ENCODE measurements at places on chromosomes 7 and 10.

DNA sequence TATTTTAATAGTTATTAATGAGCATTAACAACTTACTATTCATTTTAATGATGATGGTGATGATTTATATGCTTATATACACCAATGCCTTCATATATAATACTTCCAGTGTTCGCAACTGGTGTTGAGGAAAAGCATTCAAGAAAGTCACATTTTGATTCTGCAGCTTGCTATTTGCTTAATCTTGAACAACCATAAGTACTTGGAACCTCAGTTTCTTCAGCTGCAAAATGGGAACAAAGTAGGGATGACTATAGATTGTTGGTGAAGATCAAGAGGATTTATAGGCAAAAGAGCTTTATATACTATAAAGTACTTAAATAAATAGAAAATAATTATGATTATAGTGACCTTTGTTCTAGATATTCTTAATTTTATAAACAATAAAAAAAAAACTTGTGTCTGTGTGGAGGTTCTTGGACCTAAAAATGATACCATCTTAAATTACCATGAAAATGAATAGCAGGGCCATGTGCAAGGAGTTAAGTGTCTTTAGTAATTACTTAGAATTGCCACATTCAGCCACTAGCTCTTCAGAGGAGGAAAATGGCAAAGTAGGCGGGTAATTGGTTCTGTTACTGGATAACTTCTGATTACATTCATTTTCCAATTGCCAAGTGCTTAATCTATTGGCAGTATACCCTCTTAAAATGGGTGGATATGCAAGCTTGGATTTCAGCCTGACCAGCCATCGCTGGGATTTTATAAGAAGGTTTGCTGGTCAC, 4.5 kb downstream of the ARID5B start:
- no peak for DNase-seq

DNA sequence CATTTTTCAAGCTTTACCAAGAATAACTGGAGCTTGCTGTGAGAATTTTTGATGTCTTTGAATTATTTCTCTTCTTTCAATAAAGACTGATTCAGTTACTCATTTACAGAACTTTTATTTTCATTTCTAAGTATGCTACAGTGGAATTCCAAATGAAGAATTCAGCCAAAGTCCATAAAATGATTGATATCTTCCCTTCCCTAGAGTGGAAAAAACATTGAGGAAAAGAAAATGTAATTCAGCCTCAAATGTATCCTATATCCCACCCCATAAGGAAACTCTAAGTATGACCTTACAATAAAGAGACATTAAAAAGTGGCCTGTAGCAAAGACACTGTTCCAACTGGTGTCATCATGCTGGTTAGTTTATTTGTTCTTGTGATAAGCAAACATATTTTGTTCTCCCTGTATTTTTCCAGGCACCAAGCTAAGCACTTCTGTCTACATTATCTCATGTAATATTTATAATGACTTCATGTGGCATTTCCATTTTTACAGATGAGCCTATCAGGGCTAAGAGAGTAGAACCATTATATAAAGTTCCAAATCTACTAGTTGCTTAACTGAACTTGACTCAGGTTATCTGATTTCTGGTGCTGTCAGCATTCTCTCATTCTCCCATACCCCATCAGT, 450.4 kb downstream of the NEBL start:
- no peak for DNase-seq

DNA sequence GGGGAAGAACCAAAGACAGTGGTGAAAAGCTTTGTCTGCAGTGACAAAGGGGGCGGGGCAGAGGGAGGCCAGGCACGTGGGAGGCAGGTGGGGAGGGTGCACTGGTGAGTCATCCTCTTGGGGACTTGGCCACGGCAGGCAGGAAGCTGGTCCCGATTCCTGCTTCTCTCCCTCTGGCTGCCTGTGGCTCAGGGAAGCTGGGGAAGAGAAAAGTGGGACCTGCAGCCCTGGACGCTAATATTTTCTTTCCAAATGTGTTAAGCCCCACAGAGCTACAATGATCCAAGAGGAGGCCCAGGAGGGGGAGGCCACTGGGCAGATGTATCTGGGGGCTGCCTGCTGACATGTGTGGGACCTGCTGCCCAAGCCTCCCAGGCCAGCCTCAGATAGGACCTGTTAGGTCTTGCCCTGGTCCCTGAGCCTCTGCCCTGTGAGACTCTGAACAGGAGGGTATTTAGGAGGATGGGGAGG, 231.8 kb downstream of the KCNMA1 start:
- peak; percentile 84 for DNase-seq

- no peak for DNase-seq
Measured at GRCh38 chr7:23184291-23184690, 2.4 kb downstream of the NUP42 start.

GRCh38 chr7:30988351-30989005, 24.7 kb downstream of the GHRHR start:
- DNase-seq: peak; percentile 76

- DNase-seq: no peak
Measured at GRCh38 chr7:132349075-132349474, 227.2 kb downstream of the PLXNA4 start.

GRCh38 chr7:15459018-15459615, 102.7 kb downstream of the AGMO start:
- no peak for DNase-seq

- DNase-seq: no peak
Measured at GRCh38 chr10:6399231-6399741, 180.8 kb downstream of the PRKCQ start.

DNA sequence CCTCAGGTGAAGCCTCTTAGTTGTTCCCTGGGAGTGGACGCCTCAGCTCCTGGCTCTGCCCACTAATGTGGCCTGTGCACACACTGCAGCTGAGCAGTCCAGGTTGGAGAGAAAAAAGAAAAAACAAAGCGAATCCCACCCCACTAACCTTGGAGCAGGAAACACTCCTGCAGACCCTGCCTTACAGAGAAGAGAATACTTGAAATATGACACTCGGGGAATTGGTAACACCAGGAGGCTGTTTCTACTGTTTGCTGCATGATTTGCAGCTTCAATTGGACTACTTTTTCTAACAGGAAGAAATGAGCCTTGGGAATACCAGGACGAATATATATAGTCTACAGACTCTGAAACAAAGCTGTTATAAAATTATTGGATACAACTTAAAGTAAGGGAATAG, 22.2 kb downstream of the CDHR3 start:
- no peak for DNase-seq

DNA sequence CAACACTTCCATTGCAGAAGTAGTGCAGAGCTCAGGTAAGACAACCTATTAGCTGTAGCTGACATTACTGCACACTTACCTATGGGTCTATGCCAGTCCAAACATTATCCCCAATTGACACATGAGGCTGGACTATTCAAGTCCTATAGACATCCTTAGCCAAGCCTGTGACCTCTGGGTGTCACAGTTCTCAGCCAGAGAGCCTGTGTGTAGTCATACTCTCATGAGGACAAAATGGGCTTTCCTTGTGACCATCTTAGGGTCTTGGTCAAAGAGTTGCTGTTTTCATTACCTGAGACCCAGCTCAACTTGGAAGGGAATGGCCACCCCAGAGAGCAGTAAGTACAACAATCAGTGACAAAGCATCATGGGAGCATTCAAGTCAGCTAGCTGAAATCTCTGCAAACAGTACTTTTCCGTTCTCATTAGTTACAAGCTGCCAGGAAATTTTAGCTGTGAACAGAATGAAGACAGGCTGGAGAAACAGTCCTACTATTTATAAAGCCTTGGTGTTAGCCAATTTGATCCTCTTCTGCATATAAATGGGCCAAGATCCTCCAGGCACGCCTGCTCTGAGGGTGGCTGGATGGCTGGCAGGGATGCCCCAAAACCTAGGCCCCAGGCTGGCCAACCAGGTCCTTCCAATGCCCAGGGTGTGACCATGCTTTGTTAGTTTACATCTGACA, 44.3 kb downstream of the NUDCD3 start:
- DNase-seq: no peak

- no peak for DNase-seq
Measured at GRCh38 chr10:24854256-24854655, 98.2 kb downstream of the PRTFDC1 start.

- no peak for DNase-seq
Measured at GRCh38 chr7:88268051-88268450, 38.6 kb downstream of the STEAP4 start.

GRCh38 chr7:70602117-70602516, 529.8 kb upstream of the GALNT17 start:
- DNase-seq: no peak

GRCh38 chr10:129396021-129396722, 70.9 kb upstream of the MGMT start:
- no peak for DNase-seq

DNA sequence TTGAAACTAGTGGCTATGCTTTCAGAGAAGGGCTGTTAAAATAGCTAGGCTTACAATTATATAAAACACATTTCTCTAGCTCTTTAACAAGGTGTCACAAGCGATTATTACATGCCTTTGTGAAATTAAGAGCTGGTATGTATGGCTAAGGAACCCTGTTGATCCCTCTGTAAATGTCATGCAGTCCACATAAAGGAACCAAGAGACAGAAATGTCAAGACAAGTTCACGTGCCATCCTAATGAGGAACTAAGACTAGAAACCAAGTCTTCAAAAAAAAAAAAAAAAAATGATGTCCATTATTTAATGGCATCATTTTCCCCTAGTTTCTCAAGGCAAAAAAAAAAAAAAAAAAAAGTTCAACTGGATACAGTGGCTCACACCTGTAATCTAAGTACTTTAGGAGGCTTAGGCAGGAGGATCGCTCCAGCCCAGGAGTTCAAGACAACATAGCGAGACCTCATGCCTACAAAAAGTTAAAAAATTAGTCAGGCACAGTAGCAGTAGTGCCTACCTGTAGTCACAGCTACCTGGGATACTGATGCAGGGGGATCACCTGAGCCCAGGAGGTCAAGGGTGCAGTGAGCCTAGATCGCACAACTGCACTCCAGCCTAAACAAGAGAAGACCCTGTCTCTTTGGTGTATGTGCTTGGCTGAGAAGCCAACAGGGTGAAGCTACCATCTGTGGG, 63.4 kb downstream of the SRPK2 start:
- no peak for DNase-seq

DNA sequence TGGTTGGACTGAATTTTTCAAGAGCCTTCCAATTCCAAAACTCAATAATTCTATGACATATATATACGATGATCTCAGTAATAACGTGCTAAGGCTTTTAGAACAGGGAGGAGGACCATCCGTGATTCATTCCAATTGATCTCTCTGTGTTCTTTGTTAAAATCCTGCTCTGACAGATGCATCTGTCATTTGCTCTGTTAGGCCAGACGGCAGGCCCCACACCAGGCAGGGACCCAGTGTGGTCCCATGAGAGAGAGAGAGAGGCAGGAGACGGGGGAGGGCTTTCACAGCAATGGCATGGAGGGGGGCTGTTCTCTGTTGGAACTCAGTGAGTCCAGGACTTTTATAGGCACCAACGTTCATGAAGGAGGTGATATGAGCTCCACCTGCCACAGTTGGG, 160.0 kb upstream of the INSYN2A start:
- no peak for DNase-seq

GRCh38 chr7:4133491-4134044, 548.5 kb upstream of the FOXK1 start:
- DNase-seq: no peak

GRCh38 chr10:7293378-7293920, 117.4 kb downstream of the SFMBT2 start:
- no peak for DNase-seq

DNA sequence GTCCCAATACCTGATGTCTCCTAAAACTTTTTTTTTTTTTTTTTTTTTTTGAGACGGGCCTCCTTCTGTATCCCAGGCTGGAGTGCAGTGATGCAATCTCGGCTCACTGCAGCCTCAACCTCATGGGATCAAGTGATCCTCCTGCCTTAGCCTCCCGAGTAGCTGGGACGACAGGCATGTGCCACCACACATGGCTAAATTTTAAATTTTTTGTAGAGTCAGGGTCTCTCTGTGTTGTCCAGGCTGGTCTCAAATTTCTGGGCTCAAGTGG, 28.4 kb downstream of the GTF2IRD1 start:
- no peak for DNase-seq

- no peak for DNase-seq
Measured at GRCh38 chr7:50748472-50748871, 34.2 kb downstream of the GRB10 start.

- DNase-seq: no peak
Measured at GRCh38 chr10:113692271-113692670, 12.6 kb downstream of the CASP7 start.

- DNase-seq: no peak
Measured at GRCh38 chr10:73862011-73862410, 12.3 kb downstream of the CAMK2G start.

GRCh38 chr7:17696422-17696821, 243.9 kb downstream of the SNX13 start:
- DNase-seq: peak; percentile 84

GRCh38 chr10:72574636-72575035, 51.2 kb downstream of the MICU1 start:
- DNase-seq: no peak

- DNase-seq: no peak
Measured at GRCh38 chr7:121531175-121532070, 135.3 kb upstream of the FAM3C start.

GRCh38 chr7:113349339-113349738, 231.0 kb upstream of the SMIM30 start:
- DNase-seq: no peak

- no peak for DNase-seq
Measured at GRCh38 chr10:95831515-95831914, 75.6 kb downstream of the ENTPD1 start.

DNA sequence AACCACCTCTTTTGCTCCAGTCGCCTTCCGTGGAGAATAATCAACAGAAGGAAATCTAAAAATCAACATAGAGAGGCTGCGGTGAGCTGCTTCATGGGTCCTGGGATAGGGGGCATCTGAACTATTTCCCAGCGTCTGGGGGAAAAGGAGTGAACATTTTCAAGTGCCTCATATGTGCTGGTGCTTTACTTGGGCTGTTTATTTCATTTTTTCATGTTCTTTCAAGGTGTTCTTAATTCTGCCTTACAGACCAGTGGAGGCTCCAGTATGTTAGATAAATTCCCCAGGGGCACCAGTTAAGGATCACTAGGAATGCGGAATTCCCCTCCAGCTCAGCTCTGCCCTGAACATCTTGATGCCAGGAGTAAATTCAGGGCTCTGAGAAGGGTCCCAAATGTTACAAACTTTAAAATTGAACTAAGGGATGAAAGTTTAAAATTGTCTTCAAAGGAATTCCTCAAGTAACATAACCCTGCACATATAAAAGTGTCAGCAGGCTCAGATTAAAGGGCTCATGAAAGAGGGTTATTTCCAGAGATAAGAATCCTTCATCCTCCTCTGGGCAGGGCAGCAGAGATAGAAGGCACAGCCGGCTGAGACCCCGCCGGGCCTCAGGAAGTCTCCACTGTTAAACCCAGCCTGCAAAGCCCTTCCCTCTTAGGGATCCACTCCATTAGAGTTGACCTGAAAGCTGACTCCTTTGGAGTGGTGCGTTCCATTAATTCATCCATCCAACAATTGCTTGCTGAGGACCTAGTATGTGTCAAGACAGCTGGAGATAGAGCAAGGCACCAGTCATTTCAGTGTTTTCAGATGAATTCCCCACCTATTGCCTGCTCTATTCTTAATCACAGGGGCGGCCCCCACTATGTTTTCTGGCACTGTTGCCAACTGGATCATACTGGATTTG, 345.8 kb downstream of the KCNMA1 start:
- DNase-seq: no peak

GRCh38 chr10:26381986-26382385, 56.2 kb upstream of the APBB1IP start:
- no peak for DNase-seq

GRCh38 chr7:47619806-47620205, 37.9 kb upstream of the TNS3 start:
- DNase-seq: no peak
